ENCODE measurements at places on chromosomes 3 and 15. TPM values are rescaled to one million over a fixed set of nuclear protein-coding genes. Genes with fewer than 3 reads are reported as not detected.
A peak's percentile ranks its signal among the peaks of the same experiment; 100 is the strongest.

GRCh38 chr3:172102123-172102882 is 62.9 kb downstream of the FNDC3B start:
- no peaks in the 10 kb centered on the region for H3K27me3 ChIP-seq
- H3K36me3 ChIP-seq, result no peaks in the 10 kb centered on the region
- peaks cover 73% of the 10 kb centered on the region for H3K4me1 ChIP-seq

DNA sequence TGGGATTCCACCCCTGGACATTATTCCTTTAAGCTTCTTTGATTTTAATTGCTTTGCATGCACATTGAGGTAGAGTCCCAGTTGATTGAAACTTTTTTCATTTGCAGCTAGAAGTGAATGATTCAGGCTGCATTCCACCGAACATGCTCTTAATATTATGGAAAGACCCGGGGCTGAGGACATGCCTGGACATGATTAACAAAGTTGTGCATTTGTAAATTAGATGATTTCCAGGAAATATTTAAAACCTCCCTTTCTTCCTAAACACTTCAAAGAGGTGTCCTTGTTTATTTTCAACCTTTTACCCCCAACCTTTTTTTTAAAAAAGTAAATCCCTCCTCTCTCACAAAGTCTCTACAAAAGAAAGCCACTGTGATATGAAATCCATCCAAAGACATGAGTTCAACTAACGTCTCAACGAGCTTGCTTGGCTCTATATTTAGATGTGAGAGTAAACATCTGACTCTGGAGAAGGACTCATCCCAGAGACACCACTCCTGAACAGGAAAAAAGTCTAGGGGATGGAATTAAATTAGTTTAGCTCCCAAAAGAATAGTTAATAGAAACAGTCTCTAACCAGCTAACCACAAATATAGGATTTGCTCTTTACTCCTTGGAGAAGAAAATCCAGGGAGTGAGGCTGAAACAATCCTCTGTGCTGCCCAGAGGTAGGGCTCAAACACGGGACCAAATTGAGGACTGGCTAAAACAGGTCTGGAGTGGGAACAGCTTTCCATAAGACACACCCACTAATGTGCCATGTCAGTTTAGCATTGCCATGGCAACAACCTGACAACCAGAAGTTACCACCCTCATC is 83.1 kb downstream of the XXYLT1 start:
- peaks cover 49% of the 10 kb centered on the region for H3K4me1 ChIP-seq
- H3K27me3 ChIP-seq, result no peaks in the 10 kb centered on the region
- H3K4me3 ChIP-seq, result no peak overlapping the region
- H3K36me3 ChIP-seq, result no peaks in the 10 kb centered on the region

- no peak for DNase-seq
- H3K36me3 ChIP-seq, result no peaks in the 10 kb centered on the region
- no peaks in the 10 kb centered on the region for H3K4me1 ChIP-seq
- no peak overlapping the region for H3K27ac ChIP-seq
These were observed 112.1 kb downstream of the SEC22A start for GRCh38 chr3:123313889-123314288.

GRCh38 chr3:72220946-72221345 is 436.0 kb upstream of the PROK2 start:
- no peaks in the 10 kb centered on the region for H3K27me3 ChIP-seq
- H3K36me3 ChIP-seq, result peaks cover 15% of the 10 kb centered on the region
- H3K4me3 ChIP-seq, result no peak overlapping the region
- H3K27ac ChIP-seq, result no peak overlapping the region
- DNase-seq, result no peak
- H3K4me1 ChIP-seq, result no peaks in the 10 kb centered on the region

- H3K4me3 ChIP-seq, result no peak overlapping the region
- peaks cover 2% of the 10 kb centered on the region for H3K36me3 ChIP-seq
- DNase-seq, result no peak
- no peaks in the 10 kb centered on the region for H3K4me1 ChIP-seq
- no peak overlapping the region for H3K27ac ChIP-seq
These were observed 116.6 kb downstream of the ST8SIA2 start for GRCh38 chr15:92510163-92510882.

GRCh38 chr3:80806673-80807072 is 954.8 kb downstream of the GBE1 start:
- no peaks in the 10 kb centered on the region for H3K4me1 ChIP-seq
- H3K27me3 ChIP-seq, result no peaks in the 10 kb centered on the region
- H3K4me3 ChIP-seq, result no peak overlapping the region
- H3K36me3 ChIP-seq, result no peaks in the 10 kb centered on the region

- no peaks in the 10 kb centered on the region for H3K36me3 ChIP-seq
- no peaks in the 10 kb centered on the region for H3K27me3 ChIP-seq
- peak overlapping the region; percentile 84 for H3K4me3 ChIP-seq
- DNase-seq, result no peak
- H3K4me1 ChIP-seq, result peaks cover 45% of the 10 kb centered on the region
These were observed 35.2 kb downstream of the GRK7 start for GRCh38 chr3:141798448-141798845.

- H3K27me3 ChIP-seq, result no peaks in the 10 kb centered on the region
- H3K4me1 ChIP-seq, result no peaks in the 10 kb centered on the region
- DNase-seq, result no peak
These were observed 23.5 kb downstream of the TSEN2 start for GRCh38 chr3:12507591-12508281.

The ADGRG7 gene
- not detected for total RNA-seq

The SEMA5B gene
- total RNA-seq, result not detected

The LRRIQ4 gene
- not detected for total RNA-seq

The RPL14 gene
- 2,782 TPM for total RNA-seq

The FBXL22 gene
- total RNA-seq, result 1.3 TPM

Data from activated T-cell treated with anti-CD3 and anti-CD28 coated beads, Interleukin-2, amount 50 U/mL, for 72 hours (primary cell).